Activated CD4-positive, CD25-positive, alpha-beta regulatory T cell treated with anti-CD3 and anti-CD28 coated beads, Interleukin-2, amount 50 U/mL, for 24 hours (primary cell): ENCODE measurements at places on chromosomes 12 and 14.
A peak's percentile ranks its signal among the peaks of the same experiment; 100 is the strongest.

DNA sequence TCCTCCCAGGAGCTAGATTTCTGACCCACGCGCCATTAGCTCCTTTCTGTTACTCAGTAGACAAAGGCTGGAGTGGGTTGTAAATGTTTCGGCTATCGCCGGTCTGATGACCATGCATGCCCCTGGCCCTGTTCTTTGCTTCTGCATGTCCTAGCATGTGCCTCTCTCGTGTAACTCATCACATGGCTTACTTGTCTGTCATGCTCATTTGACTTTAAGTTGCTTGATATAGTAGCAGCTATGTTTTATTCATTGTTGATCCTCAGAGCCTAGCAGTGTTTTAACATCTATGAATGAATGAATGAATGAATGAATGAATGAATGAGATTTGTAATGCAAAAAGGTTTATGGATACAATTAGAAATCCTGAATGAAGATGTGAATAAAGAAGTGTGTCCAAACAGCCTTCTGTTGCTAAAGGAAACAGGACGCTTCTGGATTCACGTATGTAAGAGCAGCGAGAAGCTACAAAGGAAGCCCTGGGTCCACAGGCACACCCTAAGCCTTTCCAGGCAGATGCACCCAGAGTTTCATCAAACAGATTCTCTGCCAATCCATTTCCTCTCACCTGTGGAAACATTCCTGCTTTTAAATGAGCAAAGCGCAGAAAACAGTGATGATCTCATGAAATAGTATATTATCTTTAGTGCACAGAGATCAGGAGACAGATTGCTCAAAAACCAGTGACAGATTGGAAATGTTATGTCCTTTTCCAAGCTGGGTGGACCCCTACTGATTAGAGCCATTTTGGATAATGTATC lies 3.4 kb downstream of the GSG1 start:
- ATAC-seq = no peak

GRCh38 chr12:122022393-122023338 lies 982 bp downstream of the BCL7A start:
- ATAC-seq = peak; percentile 11

DNA sequence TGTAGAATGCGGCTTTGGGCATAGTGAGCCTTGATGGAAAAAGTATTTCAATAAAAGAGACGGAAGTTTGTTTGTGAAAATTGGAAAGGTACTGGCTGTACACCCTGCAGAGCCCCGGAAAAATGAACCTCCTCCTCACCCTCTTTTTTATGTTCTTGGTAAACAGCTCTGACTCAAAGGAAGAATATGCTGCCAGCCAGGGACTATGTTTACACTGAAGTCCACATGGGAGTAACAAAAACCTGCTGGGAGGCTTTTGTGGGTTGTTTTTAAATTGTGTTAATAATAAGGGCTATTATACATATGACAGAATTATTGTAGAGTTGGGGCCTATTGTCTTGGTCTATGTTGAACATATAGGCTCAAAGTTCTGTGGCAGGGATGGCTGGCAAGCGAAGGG lies 70.7 kb downstream of the TTC8 start:
- ATAC-seq = no peak

DNA sequence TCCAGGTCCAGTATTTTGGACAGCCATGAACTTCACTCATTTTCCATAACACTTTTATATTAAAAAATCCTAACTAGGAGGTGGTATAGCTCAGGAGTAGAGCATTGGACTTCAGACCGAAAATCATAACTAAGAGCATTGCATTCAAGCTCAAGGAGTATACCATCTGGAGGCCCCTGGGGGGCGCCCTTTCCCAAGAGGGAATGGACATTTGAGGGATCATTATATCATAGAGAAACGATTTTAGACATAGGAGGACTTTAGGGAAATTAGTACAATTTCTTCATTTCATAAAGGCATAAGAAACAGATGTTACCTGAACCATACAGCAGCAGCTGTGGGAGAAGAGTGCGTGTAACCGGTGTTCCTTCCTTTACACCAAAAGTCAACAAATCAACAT lies 5.2 kb upstream of the ATG14 start:
- ATAC-seq = no peak

GRCh38 chr14:61544448-61545330 lies 150.6 kb upstream of the HIF1A start:
- ATAC-seq = no peak

DNA sequence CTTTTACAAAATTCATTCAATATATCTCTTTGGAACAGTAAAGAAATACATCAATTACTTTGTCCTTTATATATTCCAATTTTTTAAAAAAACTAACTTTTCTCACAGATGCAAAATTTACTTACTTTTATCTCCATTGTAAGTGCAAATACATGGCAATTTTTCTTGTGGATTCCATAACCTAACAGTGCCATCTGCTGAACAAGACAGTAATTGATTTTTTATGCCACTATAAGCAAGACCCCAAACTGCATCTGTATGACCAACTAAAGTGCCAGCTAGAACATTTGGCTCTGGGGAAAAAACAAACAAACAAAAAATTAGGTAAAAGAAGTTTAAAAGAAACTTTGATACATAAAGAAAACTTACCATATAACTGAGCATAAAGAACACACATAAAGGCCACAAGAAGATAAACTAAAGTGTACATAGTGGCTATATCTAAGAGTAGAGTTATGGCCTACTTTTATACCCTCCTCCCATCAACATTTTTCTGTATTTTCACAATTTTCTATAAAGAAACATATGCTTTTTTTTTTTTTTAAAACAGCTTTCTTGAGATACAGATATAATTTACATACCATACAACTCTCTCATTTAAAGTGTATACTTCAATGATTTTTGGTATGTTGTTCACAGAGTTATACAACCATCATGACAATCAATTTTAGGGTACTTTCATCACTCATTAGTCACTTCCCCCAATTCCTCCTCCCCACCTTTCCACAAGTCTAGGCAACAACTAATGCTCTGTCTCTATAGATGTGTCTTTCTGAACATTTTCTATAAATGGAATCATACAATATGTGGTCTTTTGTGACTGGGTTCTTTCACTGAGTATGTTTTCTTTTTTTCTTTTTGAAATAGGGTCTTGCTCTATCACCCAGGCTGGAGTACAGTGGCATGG lies 32.6 kb downstream of the COCH start:
- no peak for ATAC-seq

GRCh38 chr12:203074-203461 lies 10.9 kb downstream of the SLC6A12 start:
- ATAC-seq = no peak

DNA sequence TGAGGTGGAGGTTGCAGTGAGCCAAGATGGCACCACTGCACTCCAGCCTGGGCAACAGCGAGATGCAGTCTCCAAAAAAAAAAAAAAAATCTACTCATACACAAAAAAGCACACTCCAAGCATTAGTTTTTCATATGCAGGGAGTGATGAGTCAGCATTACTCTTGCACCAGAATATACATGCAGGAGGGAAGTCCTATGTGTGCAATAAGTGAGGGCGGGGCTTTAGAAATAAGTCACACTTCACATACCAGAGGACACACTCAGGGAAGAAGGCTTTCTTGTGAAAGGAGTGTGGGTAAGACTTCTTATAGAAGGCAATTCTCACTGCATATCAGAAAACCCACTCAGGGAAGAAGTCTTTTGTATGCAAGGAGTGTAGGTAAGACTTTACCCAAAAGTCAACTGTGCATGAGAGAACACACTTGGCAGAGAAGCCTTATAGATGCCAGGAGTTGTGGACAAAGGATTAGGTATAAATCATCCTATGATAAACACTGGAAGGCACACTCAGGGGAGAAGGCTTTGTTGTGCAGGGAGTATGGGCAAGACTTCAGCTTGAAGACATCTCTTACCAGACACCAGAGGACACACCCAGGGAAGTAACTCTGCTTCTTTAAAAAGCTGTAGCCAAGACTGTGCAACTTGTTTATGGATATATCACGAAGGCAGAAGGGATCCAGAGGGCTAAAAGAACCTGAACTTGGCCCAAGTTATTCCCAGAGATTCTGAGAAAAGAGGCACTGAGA lies 50.5 kb downstream of the ATF7 start:
- ATAC-seq = no peak

GRCh38 chr14:30928462-30928861 lies 54.1 kb downstream of the COCH start:
- no peak for ATAC-seq

DNA sequence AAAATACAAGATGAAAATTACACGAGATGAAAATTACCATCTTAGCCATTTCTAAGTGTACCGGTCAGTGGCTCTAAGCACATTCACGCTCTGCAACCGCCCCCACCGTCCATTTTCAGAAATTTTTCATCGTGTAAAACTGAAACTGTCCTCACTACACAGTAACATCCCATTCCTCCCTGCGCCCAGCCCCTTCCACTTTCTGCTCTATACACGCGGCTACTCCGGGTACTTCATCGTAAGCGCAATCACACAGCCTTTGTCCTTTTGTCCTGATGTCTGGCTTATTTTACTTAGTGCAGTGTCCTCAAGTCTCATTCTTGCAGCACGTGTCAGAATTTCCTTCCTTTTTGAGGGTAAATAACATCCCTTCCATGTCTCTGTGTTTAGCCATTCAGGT lies 3.6 kb upstream of the GPR132 start:
- no peak for ATAC-seq

GRCh38 chr12:19234981-19235871 lies 105.7 kb downstream of the PLEKHA5 start:
- ATAC-seq = no peak

GRCh38 chr12:96020314-96021003 lies 14.9 kb downstream of the LTA4H start:
- no peak for ATAC-seq

- no peak for ATAC-seq
Measured at GRCh38 chr14:68199554-68200151, 380.1 kb downstream of the RAD51B start.

DNA sequence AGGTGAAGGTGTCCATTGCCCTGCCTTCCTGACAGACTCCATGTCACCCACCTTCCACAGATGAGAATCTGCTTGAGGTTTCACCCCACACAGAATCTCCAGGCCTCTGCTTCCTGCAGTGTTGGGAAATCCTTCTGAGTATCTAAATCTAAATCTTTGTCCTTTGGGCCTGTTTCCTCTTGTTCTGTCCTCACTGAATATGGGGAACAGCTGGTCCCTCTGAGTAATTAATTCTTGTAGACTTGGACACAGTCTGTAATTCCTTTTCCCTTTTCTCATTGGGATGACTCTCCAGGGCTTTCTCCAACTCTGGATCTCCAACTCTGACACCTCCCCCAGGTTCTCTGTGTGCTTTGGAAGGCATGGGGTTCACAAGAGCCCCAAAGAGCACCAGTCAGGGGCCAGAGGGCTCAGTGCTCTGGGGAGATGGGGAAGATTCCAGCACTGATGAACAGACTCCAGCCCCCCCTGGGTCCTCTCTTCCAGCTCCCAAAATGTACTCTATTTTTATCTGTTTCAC lies 2.3 kb upstream of the ACVRL1 start:
- no peak for ATAC-seq

GRCh38 chr12:102439426-102440405 lies 40.6 kb downstream of the IGF1 start:
- no peak for ATAC-seq

- no peak for ATAC-seq
Measured at GRCh38 chr12:10759657-10760056, 36.5 kb upstream of the YBX3 start.

DNA sequence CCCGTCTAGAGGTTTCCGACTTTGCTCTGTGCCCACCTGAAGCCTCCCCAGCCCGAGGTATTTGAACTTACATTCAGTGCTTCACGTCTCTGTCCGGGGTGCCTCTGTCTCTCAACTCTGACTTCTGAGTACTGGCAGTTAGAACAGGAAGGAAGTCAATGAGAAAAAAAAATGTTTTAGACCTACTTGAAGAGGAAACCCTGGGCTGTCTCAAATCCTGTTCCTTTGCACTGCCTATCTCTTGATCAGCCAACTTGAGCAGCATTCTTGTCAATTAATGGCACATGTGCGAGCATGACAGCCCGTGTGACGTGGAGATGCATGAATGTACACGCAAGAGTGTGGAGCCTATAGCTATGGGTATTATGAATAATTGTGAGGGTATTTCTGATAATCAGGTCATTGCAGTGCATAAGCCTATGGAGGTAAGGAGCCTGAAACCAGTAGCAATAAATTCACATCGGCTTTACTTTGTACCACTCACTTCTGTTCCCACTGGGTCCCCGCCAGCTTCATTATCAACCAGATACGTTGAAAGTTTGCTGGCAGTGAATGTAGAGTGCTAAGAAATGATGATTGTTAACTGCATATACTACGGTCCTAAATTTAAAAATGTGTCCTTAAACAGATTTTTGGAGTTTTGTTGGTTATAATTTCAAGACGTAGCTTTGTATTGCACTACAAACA lies at the start of gene ARHGDIB:
Gene ARHGDIB, minus strand, starts transcription at position 136 of the 687 bp plus-strand sequence. CDS start 10,889 bp downstream, outside the sequence.
- ATAC-seq = peak; percentile 75

DNA sequence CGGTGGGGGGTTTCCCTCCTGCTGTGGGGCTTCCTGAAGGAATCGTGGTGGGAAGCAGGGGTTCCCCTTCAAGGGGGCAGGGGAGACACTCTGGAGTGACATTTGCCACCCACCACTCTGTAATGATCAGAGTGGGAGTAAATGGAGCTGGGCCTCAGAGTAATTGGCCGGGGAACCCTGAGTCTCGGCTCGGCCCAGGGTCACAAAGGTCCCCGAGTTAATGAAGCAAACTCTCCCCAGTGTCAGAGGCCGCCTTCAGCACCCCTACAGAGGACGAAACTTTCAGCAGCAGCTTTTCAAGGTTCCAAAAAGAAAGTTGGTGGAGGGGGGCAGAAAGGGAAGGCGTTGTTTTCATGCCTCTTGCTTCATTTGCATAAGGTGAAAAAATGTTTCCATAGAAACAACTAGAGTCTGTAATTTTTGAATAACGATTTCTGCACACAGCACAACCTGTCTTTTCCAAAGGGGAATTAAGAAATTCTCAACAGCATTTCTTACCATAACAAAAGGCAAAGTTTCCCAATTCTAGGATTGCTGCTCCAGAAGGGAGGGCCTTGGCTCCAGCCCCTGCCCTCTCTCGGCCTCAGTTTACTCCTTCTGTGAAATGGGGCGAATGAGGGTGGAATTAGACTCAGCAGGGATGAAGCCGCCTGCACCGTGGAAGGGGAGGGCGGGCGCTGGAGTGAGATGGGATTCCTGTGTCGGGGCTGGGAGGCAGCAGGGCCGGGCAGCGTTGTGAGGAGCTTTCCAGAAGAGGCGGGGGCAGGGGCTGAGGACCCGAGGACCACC lies 67.0 kb upstream of the BEGAIN start:
- ATAC-seq = no peak

DNA sequence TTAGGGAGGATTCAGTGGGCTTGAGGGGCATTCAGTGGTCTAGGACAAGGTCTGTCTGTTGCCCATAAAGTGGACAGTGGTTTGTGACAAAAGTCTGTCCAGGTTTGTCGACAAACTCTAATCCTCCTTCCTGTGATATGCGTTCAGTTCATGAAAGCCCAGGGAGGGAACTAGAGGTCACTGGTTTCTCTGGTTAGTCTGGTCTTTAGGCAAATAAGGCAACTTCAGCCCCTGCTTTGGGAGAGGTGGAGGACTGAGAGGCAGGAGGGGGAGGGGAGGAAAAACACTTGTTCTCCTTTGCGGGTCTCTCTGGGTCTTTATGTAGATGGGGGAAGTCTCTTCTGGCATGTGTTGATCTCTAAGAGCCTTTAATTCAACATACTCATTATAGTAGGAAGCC lies 235.1 kb upstream of the PWP1 start:
- no peak for ATAC-seq
